ENCODE measurements at places on chromosomes 1 and 21.

- DNase-seq: no peak
These were observed 35.4 kb upstream of the PDC start for GRCh38 chr1:186496171-186496851.

GRCh38 chr1:202227997-202228401 is 34.4 kb downstream of the LGR6 start:
- DNase-seq: no peak

GRCh38 chr1:177847843-177848242 is 122.0 kb downstream of the SEC16B start:
- no peak for DNase-seq

- DNase-seq: no peak
These were observed 45.9 kb downstream of the FAAP20 start for GRCh38 chr1:2148691-2149090.

GRCh38 chr1:17101261-17101660 is 18.0 kb downstream of the PADI2 start:
- no peak for DNase-seq

- no peak for DNase-seq
These were observed 28.6 kb upstream of the MX1 start for GRCh38 chr21:41397471-41397891.

GRCh38 chr1:97634758-97635157 is 286.1 kb downstream of the DPYD start:
- no peak for DNase-seq

Measured in pons (tissue), 1 donor.